ENCODE measurements at places on chromosomes 11 and 22.
A peak's percentile ranks its signal among the peaks of the same experiment; 100 is the strongest.

- DNase-seq = no peak
Measured at GRCh38 chr22:20242393-20243175, 25.5 kb downstream of the RTN4R start.

DNA sequence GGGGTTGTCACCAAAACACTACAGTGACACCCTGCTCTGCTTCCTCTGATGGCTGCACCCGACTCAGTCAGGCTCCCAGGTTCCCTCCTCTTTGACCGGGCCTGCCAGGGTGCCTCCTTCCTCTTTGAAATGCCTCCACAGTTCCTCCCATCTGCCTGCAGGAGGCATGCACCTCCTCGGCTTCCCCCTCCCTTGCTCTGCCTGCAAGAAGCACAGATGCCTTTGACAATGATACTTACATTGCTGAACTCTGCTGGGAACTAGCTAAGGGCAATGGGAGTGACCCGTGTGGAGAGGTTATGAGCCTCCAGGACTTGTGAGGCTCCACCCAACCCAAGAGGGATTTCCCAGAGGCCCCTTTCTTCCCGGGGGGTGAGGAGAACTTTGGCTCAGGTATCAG lies 674.1 kb downstream of the OPCML start:
- no peak for DNase-seq

- DNase-seq = peak; percentile 80
Measured at GRCh38 chr11:10450462-10451425, 4.3 kb upstream of the AMPD3 start.

DNA sequence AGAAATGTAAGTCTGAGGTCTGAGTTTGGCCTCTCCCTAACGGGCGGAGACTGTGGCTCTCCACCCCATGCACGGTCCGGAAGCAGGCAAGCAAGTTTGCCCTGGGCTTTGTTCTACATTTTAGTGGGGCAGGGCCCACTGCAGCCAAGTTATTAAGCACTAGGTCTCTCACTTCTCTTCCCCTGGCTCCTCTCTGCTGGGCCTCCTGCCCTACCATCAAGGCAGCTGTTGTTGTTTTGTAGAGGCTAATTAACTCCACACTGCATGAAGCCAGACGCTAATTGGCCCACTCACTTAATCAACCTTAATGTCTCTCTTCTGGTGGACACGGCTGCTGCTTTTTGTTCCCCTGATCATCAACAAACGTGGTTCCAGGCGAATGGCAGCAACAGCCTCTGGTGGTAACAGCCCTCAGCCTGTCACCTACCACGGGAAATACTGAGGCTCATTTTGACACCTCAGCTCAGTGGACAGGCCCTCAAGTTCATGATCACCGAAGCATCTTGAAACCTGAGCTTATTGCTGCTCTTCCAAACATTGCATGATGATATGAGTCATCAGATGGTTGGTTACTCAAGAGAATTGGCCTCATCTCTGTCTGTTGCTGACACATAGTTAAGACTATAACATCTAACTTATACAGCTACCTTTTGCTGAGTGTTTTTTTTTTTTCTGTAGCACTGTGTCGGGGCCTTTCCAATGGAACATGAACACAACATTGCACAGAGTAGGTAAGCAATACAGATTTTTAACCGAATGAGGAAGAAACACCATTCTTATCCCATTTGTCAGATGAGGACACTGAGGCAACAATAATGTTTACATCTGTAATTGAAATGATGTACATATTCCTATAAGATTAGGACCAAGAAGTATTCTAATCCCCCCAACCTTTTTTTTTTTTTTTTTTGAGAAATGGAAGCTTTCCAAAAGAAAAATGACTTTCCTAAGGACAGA lies 20.8 kb upstream of the LMO2 start:
- no peak for DNase-seq

All from colonic mucosa (tissue), 4 donors.